ENCODE measurements at places on chromosomes 2 and 18.

GRCh38 chr2:205311201-205311600, 371.1 kb upstream of the NRP2 start:
- DNase-seq, result no peak

- no peak for DNase-seq
Observed at GRCh38 chr18:54327818-54328217, 29.8 kb downstream of the STARD6 start.

DNA sequence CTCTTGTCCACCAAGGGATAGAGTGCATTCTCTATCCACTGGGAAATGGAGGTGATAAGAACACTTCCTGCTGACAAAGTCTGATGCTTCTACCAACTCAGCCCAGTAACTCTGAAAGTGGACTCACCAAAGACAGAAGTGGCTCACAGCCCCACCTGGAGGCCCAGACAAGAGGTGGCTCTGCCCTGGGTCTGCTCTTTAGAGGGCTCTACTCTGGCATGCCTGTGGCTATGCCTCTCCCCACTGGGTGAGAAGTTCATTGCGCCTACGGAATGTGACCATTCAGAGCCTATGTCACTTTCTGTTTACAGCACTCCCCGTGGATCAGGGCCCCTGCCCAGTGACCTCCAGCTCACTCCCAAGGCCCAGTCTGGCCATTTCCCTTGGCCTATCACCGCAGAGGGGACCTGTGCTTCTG, 13.5 kb upstream of the XDH start:
- no peak for DNase-seq

- no peak for DNase-seq
Observed at GRCh38 chr2:119728421-119728820, 31.3 kb upstream of the PTPN4 start.

- DNase-seq, result no peak
Observed at GRCh38 chr18:45359275-45360009, 255.8 kb upstream of the SLC14A2 start.

- DNase-seq, result no peak
Observed at GRCh38 chr18:36464126-36464651, 166.7 kb downstream of the FHOD3 start.

DNA sequence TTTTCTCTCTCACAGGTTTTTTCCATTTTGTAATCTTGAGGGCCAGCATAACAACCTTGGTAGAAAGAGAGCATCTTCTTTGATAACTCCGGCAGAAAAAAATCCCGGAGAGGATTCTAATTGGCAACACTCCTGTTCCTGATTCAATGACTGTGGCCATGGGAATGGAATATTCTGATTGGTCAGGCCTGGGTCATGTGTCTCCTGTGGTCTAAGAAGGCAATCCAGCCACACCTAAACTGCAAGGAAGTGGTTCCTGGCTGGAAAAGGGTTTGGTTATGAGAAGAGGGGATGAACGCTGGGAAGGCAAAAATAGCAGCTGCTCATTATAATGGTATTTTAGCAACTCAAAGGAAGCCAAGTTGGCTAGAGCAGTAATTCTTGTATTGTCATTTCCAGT, 24.8 kb upstream of the ZNF638 start:
- no peak for DNase-seq

- no peak for DNase-seq
Observed at GRCh38 chr2:164933671-164934189, 21.6 kb downstream of the SLC38A11 start.

DNA sequence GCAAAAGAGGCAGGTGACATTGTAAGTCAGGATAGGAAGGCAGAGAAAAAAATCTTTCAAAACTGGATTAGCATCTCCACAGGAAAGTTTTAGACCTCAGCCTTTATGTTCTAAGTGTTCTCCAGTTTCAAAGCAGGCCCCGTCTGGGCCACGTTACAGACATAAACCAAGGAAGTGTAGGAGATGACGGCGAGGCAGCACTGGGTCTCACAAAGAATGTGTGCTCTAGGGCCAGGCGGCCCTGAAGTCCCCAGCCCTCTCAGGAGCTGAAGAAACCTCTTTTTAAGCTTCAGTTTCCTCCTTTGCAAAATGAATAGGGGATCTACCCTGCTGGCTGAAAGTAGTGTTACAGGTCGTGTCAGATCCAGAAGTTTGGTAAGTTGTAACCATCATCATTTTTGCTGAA, 81.7 kb downstream of the SPRED2 start:
- no peak for DNase-seq

GRCh38 chr18:51162617-51163016, 34.9 kb downstream of the MEX3C start:
- DNase-seq, result no peak

DNA sequence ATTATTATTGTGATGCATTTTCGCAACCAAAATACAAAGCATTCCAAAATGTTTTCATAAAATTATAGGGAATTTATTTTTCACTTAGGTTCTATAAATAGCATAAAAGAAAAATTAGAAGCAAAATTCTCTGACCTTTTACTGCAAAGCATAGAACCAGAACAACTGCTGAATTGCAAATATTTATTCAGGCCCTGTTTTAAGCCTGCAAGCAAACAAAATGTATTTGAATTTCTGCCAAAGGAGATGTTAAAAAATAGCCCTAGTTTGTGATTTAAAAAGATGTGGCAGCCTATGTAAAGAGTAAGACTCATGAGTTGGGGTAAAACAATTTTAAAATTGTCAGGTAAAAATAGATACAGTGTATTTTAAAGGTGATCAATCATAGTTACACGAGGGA, 138.1 kb downstream of the KCNJ3 start:
- DNase-seq, result no peak

- DNase-seq, result no peak
Observed at GRCh38 chr2:46306330-46306751, 9.1 kb downstream of the EPAS1 start.

DNA sequence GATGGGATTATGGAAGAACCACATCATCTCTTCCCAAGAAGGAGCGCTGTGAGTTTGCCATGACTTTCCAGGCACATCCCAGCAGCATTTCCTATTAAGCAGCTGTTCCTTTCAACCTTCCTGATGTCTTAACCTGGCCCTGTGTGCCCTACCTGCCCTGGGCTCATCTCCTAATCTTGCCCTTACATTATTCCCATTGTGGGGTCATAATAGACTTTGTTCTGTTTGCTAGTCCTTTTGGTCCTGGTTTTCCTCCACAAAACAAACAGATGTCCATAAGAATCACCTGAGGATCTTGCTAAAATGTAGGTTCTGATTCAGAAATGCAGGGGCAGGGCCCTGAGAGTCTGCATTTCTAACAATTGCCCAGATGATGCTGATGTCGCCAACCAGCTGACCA, 38.6 kb upstream of the TANK start:
- no peak for DNase-seq

DNA sequence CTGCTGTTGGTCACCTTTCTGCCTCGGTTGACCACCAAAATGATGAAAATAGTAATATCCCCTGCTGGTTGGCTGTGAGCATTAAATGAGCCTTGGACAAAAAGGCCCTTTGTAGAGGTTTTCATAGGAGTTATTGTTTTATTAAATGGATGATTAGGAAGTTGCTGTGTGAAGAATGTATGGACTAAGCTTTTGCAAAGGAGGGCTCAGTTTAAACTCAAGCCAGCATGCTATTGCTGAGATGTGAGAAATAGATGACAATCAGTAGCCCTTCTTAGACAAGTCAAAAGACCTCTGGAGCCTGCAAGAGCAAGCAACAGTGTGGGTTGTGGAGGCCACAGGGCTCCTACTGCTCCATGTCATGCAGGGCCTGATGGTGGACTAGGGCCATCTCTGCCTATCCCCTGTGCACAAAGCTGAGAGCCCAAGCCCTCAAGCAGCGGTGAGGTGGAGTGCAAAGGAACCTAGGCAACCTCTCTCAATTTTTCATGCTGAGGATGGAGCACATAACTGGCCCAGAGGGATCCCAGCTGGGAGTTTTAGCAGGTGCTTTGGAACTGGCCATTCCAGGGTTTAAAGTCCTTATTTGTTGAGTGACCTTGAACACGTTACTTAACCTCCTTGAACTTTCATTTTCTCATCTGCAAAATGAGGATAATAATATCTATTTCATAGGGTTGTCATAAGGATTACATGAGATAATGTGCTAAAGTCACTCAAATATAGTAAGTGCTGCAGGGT, 37.1 kb downstream of the FOSL2 start:
- DNase-seq, result no peak

GRCh38 chr18:2572171-2572569, 813 bp downstream of the NDC80 start:
- no peak for DNase-seq

DNA sequence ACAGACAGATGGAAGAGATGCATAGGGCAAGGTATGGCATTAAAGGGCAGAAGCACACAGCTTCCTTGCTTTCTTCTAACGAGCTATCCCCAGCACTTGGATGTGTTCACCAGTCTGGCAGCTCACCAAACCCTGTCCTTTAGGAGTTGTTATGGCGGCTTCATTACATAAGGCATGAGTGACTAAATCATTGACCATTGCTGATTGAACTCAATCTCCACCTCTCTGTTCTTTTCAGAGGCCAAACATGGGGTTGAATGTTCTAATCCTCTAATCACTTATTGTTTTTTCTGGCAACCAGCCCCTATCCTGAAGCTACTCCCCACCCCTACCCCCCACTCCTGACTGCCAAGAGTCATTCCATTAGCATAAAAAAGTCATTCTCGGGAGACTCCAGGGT, 301.8 kb downstream of the XIRP2 start:
- no peak for DNase-seq

GRCh38 chr2:33366473-33366872, 110.0 kb upstream of the RASGRP3 start:
- DNase-seq, result no peak

GRCh38 chr18:3454365-3455089, 4.6 kb downstream of the TGIF1 start:
- DNase-seq, result no peak

All from substantia nigra (tissue), 51 donors.